Spleen (tissue), 13 donors: ENCODE measurements at places on chromosomes 3 and 15. TPM values are rescaled to one million over a fixed set of nuclear protein-coding genes. Genes with fewer than 3 reads are reported as not detected.
A peak's percentile ranks its signal among the peaks of the same experiment; 100 is the strongest.

DNA sequence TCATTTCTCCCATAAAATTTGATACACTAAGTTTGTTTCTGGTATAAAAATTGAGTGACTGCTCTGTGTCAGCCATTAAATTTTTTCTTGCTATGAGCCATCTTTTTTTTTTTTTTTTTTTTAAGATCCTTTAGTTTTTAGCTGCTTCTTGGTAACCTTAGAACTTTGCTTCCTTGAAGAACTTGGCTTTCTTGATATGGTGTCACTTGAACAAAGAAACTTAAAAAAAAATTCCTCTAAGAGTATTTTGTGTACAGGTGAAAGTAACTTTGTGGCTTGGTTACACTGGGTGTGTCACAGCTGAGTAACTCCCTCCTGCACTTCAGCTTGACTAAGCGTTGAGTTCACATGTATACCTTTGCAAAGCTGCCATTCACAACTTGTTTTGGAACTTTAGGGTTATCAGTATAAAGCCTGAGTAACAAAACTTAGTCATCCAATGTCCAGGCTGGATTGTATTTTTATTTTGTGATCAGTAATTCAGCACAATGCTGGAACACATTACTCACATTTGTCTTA lies 6.5 kb downstream of the CHD2 start:
- peaks cover 90% of the 10 kb centered on the region for H3K4me1 ChIP-seq
- H3K27ac ChIP-seq: peak overlapping the region; percentile 84
- no peaks in the 10 kb centered on the region for H3K27me3 ChIP-seq

- DNase-seq: peak; percentile 14
- H3K27ac ChIP-seq: no peak overlapping the region
- no peaks in the 10 kb centered on the region for H3K36me3 ChIP-seq
- no peaks in the 10 kb centered on the region for H3K27me3 ChIP-seq
These were observed 5.2 kb downstream of the GRAMD2A start for GRCh38 chr15:72192416-72192815.

GRCh38 chr3:152039887-152040286 lies 166.4 kb downstream of the SUCNR1 start:
- H3K27ac ChIP-seq: no peak overlapping the region
- no peak overlapping the region for H3K4me3 ChIP-seq

DNA sequence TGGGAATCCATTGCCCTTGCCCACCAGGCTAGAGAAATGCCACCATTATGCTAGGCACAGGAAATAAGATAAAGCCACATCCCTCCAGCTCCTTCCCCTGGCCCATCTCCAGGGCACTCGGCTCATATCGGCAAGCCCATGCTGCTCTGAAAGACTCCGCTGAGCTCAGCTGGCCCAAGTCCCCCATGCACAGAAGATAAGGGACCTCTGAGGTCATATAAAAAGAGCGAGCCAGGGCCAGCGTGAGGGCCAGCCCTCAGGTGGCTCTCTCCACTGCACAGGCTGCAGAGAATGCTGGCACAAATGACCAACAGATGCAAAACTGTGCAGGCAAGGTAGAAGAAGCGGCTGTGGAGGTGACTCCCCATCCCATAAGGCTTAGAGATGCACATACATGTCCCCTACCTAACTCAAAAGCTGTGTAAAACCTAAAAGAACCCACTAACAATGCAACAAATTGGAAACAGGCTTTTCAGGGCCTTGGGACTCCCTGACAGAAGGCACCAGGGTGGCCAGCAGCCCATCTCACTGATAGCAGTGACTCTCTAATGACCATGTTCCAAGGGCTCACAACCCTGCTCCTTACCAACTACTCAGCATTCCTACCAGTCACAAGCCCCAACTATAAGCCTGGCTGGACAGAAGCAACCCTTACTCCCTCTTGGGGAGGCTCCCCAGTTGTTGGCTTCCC lies 3.0 kb downstream of the RAB6B start:
- H3K27ac ChIP-seq: no peak overlapping the region
- no peaks in the 10 kb centered on the region for H3K36me3 ChIP-seq
- peaks cover 52% of the 10 kb centered on the region for H3K27me3 ChIP-seq
- no peaks in the 10 kb centered on the region for H3K4me1 ChIP-seq
- no peak overlapping the region for H3K4me3 ChIP-seq
- DNase-seq: no peak

RARB gene
- 8.5 TPM for total RNA-seq

TRIM42 gene
- total RNA-seq: not detected
